CD4-positive, alpha-beta T cell treated with Interleukin-2 at 100 ng/mL for 4 hours (primary cell): ENCODE measurements at places on chromosomes 7 and 10.

GRCh38 chr10:68208424-68209042 is 23.4 kb downstream of the ATOH7 start:
- DNase-seq = no peak

- no peak for DNase-seq
These were observed 451.7 kb downstream of the IPMK start for GRCh38 chr10:57815949-57816348.

GRCh38 chr10:100878291-100878910 is 34.4 kb upstream of the SLF2 start:
- no peak for DNase-seq

DNA sequence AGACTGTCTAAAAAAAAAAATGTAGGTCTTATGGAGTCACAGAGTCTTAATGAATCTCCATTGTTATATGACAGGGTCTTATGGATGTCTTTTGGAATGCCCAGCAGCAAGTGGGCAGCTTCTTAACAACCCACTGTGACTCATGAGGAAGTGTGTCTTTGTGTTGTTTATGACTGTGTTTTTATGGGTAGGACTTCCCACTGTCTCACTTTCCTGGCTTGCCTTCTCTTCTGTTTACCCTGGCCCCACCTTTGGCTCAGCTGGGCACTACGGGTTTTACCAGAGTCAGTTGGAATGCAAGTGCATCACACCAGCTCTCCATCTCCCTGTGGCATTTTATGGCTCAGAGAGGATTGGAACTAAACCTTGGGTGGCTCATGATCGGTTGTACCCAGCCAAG is 580.5 kb downstream of the AUTS2 start:
- DNase-seq = no peak

GRCh38 chr10:75654171-75654771 is 222.8 kb downstream of the LRMDA start:
- DNase-seq = no peak

DNA sequence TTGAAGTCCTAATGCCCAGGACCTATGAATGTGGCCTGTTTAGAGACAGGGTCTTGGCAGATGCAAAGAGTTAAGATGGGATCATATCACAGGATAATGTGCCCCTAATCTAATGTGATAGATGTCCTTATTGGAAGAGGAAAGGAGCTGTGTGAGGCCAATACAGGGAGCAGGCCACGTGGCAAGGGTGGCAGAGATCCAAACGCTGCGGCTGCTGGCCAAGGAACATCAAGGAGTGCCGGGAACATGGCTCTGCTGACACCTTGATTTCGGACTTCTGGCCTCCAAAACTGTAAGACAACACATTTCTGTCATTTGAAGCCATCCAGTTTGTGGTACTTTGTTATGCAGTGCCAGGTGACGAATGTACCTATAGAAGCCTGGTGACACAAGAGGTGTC is 37.7 kb upstream of the EZH2 start:
- no peak for DNase-seq

DNA sequence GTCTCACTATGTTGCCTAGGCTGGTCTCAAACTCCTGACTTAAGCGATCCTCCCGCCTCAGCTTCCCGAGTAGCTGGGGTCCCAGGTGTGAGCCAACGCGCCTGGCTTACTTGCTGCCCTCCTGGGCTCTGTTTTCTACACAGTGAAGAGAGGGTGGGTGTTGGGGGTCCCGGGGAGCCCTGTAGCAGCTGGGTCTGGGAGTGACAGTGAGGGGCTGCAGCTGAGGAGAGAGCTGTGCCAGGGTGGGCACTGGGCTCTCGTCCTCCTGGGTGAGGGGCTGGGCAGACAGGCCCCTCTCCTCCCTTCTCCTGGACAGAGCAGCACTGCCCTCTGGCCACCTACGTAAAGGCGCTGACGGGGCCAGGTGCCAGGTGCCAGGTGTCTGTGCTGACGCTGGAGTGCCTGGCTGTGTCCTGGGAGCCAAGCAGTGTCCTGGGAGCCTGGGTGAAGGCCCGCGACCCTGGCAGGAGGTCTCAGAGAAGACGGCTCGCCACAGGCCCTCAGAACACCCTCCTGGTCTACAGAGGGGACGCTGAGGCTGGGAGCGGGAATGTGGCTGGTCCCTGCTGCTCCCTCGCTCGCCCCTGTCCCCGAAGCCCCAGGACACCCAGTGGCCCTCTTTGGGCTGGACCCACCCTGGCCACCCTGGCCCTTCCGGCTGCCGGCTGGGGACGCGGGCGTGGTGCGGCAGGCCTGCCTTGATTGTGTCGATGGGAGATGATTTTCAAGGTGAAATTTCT is 35.6 kb downstream of the UNCX start:
- DNase-seq = no peak

DNA sequence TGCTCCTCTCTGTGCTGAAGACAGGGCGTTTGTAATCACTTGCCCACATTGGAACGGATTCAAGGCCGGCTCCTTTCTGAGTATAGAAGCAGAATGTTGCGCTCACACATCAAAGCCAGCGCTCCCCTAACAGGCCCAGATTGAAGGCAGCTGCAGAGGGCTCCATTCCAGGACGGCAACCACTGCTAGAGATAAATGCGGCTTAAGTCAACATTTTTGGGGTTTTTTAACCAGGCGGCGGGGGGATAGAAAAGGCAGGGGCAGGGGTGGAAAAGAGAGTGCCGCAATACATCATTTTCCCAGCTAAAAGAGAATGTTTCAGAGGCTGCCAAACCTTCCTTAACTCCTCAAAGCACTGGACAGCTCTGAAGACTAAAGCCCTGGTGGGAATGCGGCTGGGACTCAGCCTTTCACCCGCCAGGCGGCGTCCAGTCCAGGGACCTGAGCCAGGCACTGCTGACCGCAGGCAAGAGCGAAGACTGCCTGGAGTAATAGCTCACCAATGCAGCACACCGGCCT is 189.6 kb downstream of the TNS3 start:
- DNase-seq = no peak

DNA sequence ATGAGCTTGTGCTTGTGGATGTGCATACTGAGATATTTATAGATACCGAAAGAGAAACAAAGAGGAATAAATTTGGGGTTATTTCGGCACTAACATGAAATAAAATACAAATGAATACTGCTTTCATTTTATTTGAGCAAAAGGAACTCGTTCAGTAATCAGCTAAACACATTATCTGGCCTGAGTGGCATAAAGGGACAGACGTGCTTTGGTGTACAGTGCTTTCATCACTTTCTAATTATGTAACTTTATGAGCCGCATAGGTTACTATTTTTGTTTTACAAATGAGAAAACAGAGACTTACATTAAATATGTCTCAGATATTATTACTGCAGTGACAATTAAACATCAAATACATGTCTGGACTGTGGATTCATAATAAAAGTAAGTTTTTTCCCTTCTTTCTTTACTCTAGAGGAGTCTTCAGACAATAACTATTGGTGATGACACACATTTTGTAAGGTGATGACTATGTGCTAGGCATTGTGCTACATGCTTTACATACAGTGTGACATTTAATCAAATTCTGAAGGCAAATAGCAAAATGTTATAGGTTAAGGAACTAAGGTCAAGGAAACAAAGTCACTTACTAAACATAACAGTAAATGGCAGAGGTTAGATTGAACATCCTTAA is 503.3 kb downstream of the SORCS1 start:
- DNase-seq = no peak

- no peak for DNase-seq
These were observed 387.2 kb downstream of the BBS9 start for GRCh38 chr7:33516568-33516967.

DNA sequence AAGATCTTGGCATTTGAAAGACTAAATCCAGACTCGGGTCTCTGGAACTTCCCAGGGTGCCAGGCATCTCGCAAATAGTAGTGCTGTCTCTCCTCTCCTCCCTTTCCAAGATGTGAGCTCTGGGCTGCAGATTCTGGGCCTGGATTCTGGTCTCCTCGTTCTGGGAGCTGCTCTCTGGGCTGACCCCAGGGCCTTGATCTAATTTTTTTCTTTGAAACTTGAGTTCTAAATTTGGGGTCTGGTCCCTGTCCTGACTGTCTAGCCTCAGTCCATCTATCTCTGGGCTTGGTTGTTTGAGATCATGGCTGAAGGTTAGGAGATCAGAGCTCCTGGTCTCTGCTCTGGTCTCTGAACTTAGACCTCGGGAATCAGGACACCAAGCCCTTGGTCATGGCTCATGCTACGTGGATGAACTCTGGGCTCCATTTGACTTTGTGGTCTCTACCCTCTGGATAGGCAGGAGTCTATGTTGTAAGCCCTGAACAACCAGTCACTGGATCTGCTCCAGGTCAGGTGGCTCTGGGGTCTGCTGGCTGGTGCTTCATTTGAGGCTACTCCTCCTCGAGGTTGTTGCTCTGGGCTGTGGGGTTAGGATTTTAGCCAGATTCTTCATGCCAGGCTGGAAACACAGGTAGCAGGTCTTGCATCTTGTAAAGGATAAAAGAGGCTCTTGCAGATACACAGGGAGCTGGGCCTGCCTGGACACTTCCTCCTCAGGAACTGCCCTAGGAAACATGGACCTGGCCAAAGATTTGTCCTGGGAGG is 8.0 kb upstream of the MBL2 start:
- no peak for DNase-seq

- no peak for DNase-seq
These were observed 52.0 kb downstream of the STK32C start for GRCh38 chr10:132255489-132256344.

- DNase-seq = peak; percentile 46
These were observed 989 bp downstream of the SRPK2 start for GRCh38 chr7:105387508-105388355.

GRCh38 chr10:4844864-4845263 is 18.9 kb downstream of the AKR1E2 start:
- DNase-seq = no peak

DNA sequence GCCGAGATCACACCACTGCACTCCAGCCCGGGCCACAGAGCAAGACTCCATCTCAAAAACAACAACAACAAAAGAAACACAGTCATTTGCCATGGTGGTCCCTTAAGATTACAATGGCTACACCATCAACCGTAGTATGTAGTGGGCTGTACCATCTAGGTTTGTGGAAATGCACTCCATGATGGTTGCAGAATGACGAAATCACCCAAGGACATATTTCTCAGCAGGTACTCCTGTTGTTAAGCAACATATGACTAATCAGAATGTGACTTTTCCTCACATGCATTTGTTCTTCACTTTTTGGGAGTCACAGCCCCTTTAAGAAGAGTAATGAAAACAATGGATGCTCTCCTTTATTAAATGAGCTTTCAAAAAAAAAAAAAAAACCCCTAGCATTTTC is 11.0 kb downstream of the SVIL start:
- no peak for DNase-seq

- DNase-seq = no peak
These were observed 18.0 kb downstream of the RRP12 start for GRCh38 chr10:97383159-97383558.

DNA sequence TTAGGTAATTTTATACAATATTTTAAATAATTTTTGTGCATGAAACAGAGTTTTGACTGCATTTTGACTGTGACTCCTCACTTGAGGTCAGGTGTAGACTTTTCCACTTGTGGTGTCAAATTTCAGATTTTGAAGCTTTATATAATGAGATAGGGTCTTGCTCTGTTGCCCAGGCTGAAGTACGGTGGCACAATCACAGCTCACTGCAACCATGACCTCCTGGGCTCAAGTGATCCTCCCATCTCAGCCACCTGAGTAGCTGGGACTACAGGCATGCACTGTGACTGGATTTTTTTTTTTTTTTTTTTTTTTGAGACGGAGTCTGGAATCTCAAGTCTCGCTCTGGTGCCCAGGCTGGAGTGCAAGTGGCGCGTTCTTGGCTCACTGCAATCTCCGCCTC is 74.9 kb downstream of the TCF7L2 start:
- no peak for DNase-seq

- DNase-seq = no peak
These were observed 16.8 kb upstream of the FOXI2 start for GRCh38 chr10:127720142-127720541.

DNA sequence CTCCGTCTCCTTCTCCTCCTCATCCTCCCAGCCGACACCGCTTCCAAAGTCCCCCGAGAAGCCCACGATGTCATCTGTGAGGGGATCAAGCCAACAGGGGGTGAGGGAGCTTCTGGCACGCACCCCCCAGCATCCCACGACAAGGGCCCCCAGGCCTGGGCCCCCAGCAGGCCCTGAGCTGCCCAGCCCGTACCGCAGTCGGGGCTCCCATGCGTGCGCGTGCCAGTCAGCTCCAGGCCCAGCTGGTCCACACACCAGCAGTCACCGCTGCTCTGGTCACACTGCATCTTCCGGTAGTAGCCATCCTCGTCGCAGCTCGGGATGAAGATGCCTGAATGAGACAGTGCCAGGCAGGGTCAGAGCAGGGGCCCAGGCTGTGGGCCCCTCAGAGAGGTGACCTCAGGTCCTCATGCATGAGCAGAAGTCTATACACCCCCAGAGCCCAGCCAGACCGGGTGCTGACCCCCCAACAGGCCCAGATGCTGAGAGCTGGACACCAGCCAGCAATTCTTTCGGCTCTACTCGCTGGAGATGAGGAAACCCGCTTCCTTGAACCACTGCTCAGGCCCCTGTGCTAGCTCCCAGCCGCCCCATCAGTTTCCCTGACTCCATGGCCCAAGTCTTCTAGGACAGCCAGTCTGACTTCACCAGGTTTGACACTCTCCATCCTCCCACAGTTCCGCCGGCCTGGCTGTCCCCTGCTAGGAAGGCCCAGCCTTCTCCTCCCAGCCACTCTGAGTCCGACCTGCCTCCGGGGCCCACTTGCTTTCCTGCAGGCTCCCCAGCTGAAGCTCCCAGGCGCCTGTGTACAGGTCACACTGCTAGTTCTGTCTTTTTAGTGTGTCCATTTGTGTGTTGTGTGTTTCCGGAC is 25.3 kb downstream of the SPOCK2 start:
- DNase-seq = no peak

GRCh38 chr10:69499726-69500689 is 48.7 kb downstream of the TSPAN15 start:
- DNase-seq = no peak
